ENCODE measurements at places on chromosomes 7 and 10.

- DNase-seq: no peak
Measured at GRCh38 chr10:124264271-124264670, 154.5 kb downstream of the OAT start.

DNA sequence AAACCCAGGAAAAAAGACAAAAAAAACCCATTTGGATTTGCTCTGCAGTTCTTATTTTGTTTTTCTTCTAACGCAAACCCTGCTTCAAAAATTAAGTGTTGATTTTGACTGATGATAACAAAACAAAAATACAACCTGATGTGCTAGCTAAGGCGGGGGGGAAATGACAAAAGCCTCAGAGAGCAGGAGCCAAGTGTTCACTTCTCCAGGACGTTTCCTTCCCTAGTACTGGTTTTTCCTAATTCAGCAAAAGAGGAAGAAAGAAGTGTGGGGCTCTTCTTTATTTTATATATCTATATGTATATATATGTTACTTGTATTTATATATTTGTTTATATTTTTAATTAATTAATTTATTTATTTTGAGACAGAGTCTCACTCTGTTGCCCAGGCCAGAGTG lies 28.0 kb downstream of the SNX10 start:
- no peak for DNase-seq

DNA sequence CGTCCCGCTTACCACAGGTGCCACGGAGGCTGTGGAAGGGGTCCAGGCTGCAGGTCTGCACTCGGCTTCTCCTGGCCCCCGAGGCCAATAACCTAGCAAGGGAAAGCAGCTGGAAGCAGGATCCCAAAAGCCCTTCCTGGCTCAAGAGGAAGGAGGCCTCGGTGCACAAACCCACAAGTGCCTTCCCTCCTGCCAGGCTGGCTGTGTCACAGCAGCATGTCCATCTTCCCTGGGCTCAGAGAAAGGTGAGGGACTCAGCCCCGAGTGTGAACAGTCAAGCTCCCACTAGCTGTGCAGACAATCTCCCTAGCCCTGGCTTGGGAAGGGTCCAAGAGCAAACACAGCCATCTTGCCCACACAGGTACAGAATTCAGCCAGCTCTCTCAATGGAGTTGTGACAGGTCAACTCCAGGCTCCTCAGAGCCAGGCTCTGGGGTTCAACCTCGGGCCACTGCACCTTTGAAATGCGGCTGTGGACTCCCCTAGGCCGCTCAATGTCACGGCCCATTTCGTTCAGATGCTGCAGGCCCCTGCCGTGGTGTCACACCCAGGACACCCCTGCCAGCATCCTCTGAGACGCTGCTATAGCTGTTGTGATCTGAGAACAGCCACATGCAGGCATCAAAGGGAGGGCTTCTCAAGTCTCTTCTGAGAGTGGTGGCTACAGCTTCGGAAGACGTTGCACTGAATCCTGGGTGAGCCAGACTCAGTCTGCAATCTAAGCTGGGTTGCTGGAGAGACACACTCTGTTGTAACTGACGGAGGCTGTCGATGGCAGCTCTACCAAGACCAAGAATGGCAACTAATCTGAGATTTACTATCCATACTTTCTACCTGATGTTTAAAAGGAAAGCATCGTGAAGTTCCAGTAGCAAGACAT lies 137.9 kb downstream of the DIP2C start:
- no peak for DNase-seq

DNA sequence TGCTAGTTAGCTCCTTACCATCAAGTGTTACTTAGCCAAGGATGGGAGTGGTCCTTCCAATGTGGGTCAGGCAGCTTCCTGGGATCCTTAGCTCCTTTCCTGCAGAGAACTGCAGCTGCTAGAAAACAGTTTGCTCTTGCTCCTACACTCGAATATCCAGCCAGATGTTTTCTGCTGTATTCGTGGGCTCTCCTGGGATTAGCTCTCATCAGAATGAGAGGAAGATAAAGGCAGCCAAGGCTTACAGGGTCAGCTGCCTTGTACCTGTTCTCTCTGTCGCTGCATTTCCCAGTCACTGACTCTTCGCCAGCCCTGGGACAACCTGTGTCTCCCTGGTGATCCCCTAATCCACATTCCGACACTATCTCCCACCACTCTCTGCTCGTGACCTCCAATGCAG lies 29.0 kb downstream of the NEUROD6 start:
- no peak for DNase-seq

DNA sequence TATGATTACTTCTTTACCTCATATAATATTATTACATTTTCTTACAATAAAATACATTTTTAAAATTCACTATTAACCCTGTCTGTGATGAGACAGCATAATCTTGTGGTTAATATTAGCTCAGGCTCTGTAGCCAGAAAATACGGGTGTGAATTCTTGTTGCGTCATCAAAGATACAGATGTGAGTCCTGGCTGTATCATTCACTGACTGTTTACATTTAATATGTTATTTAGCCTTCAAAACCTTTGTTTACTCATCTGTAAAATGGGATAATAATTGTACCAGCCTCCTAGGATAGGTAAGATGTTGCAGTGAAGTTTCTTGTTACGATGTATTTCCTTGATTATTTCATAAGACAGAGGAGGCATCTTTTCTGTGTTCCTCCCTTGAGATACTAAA lies 184.7 kb upstream of the PRPS1L1 start:
- no peak for DNase-seq

GRCh38 chr7:149524394-149524793 lies 26.8 kb upstream of the ZNF746 start:
- DNase-seq: no peak

DNA sequence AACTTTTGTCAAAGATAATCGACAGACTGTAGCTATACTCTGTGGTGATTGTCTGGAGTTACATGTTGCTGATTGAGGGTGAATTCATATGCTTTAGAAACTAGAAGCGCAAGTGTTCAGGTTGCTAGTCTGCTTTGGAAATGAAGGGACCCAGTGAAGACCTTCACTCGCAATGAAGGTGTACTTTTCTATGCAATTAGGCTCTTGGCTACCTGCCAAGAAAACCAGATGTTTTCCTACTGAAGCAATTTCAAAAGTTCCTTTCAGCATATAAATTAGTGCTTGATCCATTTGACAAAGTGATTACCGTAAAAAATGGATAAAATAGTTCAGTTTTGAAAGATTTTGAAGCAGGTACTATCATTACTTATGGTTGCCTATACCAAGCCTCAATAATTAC lies 10.0 kb upstream of the STK31 start:
- DNase-seq: no peak

DNA sequence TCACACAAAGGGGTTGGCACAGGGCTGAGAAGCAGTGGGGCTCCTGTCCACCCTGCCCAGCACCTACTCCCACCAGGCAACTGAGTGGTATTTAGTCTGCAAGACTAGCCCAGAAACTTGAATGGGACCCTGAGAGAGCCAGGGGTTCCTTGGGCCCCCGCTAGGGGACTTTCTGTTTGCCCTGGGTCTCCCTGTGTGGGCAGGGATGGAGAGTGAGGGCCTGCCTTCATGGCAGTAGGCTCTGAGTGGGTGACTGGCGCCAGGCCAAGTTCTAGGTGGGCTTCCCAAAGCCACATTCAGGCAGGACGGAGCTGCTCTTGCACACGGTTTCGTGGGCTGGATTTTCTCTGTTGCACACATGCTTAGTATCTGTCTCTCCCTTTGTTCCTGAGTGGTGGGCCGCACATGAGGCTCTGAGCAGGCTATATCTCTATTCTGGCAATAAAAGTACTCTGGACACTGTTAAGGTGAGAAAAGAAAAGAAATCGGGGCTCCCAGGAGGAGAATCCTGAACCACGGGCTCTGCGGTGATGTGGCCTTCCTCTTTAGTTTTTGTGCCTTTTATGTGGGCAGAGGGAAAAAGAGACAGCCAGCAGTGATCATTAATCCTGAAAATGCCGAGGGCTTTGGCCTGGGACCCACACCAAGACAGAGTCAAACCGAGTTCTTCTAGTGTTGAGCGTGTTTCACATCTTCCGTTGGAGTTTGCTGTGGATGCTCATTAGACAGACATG lies 26.9 kb downstream of the IL2RA start:
- no peak for DNase-seq

GRCh38 chr7:143882604-143883078 lies 19.3 kb downstream of the TCAF1 start:
- no peak for DNase-seq

DNA sequence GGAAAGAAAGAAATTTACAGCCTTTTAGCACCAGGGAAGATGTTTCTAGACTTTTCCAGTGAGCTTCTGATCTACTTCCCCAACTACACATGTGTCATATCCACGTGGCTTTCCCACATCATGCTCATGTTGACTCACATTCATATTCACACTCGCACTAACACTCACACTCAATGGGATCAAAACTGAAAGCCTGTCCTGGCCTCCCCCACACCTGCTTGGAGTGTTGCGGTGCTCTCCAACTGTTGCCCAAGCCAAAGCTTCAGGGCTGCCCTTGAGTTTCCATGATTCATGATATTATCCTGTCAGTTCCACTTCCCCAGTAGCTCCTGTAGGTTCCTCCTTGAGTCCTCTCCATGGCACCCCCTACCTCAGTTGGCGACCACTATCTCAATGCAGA lies 444.4 kb downstream of the GATA3 start:
- no peak for DNase-seq

DNA sequence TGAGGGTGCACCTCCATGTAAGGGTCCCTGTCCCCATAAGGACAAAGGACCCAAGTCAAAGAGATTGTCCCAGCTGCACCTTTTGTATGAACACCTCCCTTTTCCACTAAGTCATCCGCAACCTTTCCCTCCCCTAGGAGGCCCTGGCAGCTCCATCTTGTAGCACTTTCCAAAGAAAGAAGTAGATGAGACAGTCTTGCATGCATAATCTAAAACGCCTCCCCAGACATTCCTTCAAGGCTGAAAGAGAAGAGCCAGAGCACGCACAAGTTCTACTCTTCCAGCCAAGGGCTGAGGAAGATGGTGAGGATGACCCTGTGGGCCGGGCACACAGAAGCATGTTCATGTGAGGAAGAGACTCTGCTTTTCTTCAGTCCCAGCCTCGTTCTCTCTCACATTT lies 194.4 kb downstream of the TNS3 start:
- DNase-seq: no peak

GRCh38 chr10:75358132-75358531 lies 43.4 kb downstream of the ZNF503 start:
- no peak for DNase-seq

DNA sequence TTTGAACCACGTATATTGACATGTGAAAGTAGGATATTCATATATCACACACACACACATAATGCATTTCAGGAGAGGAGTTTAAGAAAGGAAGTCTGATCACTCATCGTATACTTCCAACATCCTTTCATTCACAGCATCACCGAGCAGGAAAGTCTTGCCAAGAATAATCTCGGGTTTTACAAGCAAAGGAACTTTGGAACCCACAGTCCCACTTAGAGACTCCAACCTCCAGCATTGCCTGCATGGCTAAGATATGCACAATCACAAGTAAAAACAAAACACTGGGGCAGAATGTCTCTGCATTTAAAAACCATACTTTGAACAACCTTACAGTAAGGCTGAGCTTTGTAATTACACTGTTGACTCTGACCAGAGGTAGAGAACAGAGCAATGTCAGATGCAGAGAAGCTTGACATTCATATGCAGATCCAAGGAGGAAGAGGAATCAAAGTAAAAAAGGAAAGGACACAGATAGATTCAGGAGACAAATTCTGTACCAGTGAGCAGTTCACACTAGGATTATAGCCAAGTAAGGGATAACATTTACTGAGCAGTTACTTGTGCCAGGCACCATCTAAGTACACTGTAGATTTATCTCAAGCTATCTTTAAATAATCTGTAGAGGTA lies 14.8 kb downstream of the THSD7A start:
- DNase-seq: no peak

- DNase-seq: no peak
Measured at GRCh38 chr7:25496476-25497368, 268.4 kb upstream of the NPVF start.

- no peak for DNase-seq
Measured at GRCh38 chr10:30898964-30899363, 132.7 kb downstream of the ZNF438 start.

- DNase-seq: no peak
Measured at GRCh38 chr10:6610647-6611046, 30.6 kb upstream of the PRKCQ start.

DNA sequence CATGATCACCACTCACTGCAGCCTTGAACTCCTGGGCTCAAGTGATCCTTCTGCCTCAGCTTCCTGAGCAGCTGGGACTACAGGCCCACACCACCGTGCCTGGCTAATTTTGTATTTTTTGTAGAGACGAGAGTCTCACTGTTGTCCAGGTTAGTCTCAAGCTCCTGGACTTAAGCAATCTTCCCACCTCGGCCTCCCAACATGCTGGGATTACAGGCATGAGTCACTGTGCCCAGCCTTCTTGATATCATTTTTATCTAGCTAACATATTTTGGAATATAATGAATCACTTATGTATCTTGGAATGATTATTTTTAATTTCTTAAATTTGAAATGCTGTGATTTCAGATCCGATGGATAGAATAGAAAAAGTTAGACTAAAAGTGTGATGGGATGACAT lies 18.4 kb downstream of the ARL4A start:
- DNase-seq: no peak

- no peak for DNase-seq
Measured at GRCh38 chr7:134737566-134738345, 41.7 kb upstream of the CALD1 start.

DNA sequence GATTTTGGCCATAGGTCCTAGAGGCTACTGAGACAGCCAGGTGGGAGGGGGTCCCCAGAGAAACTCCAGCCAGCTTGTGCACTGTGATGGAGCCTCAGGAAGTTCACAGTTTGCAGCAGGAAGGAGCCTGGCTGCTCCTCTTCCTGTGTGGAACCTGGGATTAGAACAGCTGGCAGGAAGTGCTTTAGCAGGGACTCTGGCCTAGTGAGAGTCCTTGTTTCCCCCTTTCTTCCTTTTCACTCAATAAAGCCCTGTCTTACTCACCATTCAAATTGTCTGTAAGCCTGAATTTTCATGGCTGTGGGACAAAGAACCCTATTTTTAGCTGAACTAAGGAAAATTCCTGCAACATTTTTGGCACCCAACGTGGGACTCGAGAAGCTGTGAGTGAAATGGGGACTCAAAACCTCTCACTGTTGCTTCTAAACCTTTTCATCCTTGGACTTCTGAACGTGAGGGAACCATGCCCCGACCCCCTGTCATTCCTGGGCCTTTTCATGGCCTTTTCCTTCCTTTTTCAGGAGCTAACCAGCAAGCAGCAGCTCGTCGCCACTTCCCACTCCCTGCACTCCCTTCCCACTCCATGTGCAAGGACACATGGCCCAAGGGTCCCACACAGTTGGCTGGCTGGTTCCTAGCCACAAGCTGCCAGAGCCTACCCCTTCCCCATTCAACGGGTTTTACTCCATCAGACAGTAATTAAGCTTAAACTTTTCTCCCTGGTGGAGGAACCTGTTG lies 32.8 kb upstream of the SORCS3 start:
- DNase-seq: no peak

- no peak for DNase-seq
Measured at GRCh38 chr10:92265687-92266258, 25.1 kb downstream of the CPEB3 start.

DNA sequence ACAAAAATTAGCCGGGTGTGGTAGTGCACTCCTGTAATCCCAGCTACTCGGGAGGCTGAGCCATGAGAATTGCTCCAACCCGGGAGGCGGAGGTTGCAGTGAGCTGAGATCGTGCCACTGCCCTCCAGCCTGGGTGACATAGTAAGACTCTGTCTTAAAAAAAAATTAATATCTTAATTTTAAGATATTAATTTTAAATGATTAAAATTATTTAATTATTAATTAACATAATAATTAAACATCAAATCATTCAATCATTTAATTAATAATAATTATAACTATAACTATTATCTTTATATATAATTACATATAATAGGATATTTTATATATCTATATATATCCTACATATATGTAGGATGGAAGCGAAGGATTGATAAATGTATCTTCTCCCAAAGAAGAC lies 1.8 kb upstream of the HK1 start:
- DNase-seq: no peak
